ENCODE measurements at places on chromosomes 6 and 20. TPM values are rescaled to one million over a fixed set of nuclear protein-coding genes. Genes with fewer than 3 reads are reported as not detected.
A peak's percentile ranks its signal among the peaks of the same experiment; 100 is the strongest.

GRCh38 chr6:52317211-52317610 is 32.7 kb upstream of the MCM3 start:
- no peak for DNase-seq

DNA sequence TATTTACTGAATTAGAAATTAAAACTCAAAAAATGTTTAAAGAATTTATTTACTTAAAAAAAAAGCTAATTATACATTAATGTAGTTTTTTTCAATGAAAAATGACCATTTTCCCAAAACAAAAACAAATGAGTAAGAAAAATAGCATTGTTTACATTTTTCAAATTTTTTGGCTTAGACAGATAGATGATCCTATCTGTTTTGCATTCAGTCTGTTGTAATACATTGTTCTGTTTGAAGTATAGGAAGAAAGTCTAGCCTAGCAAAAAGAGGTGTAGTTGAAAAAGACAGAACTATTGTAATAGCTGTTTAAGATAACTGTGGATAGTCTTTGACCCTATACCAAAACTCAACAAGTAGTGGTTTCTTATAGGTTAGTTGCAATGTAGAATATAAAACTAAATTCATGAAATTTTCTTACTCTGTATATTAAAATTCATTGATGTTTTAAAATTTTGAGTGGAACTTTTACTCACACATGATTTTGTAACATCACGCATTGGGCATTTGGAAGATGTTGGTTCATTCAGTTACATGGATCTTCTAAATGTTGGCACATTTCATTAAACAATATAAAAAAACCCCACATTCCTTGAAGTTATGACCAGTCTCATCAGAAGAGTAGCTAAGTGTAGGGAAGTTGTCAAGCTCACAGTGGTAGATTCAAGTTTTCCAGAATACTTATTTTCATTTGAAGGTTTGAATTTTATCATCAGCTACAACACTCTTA is 62.0 kb downstream of the KCNS1 start:
- DNase-seq, result no peak

- no peak for DNase-seq
These were observed 9.7 kb downstream of the TIAM2 start for GRCh38 chr6:155004576-155005372.

DNA sequence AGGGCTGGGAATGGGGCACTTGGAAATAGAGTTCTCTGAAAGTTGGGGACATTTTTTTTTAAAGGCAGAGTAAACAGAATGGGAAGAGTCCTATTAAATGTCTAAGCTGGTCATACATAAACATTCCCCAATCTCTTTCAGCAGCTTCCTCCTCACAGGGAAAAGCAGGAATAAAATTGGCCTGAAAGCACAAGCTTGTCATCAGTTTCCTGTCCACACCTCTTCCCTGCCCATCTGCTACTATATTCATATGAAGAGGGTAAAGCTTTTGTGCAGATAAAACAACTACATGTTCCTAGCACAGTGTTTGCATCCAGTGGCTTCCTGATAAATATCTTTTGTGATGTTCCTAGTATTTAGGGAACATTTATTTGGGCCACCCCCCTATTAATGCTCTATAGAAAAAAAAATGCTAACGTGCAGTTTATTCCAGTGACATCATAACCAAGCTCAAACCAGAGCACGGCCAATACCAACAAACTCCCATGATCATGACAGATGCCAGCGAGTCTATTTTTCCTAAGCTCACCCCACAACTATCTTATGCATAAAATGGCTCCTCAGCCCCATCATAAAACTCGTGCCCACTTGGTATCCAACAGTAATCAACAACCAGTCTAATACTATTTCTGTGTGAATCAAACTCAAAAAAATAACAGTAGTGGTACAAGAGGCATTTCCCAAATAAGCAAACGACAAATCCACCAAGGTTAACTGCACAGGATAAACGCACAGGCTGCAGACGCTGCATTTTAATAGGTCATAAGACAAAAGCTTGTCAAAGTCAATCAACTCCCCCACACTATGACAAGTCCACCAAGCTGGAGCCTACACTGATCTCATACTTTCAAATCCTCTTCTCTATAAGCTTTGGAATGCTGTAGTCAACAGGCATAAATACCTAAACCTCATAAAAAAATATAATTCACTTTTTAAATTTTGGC is 95.3 kb downstream of the EPB41L2 start:
- DNase-seq, result no peak

ZFAND3 gene
- total RNA-seq, result 29.1 TPM

- no peak for DNase-seq
These were observed 83.8 kb downstream of the RNASET2 start for GRCh38 chr6:166872531-166873009.

PRL gene
- total RNA-seq, result not detected

HCRTR2 gene
- not detected for total RNA-seq

GRCh38 chr6:88910922-88911778 is 52.3 kb downstream of the RNGTT start:
- DNase-seq, result no peak

GRCh38 chr6:144953552-144954240 is 668.6 kb downstream of the UTRN start:
- DNase-seq, result no peak

DNA sequence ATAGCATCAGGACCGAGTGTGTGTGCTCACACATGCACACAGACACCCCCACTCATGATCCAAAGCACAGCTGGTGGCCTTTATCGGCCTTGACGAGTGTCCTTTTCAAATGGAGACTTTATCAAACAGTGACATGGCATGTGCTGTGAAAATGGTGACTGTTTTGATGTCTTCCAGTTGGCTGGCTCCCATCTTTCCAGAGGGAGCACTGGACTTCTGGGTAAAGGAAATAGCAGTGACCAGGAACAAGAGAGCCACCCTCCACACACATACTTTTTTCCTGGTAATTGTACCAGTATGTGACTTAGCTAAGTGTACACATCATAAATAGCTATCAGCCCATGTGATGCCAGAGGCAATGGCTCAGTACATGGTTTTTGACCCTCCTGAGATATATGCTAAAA is 52.7 kb downstream of the ZDHHC14 start:
- no peak for DNase-seq

DNA sequence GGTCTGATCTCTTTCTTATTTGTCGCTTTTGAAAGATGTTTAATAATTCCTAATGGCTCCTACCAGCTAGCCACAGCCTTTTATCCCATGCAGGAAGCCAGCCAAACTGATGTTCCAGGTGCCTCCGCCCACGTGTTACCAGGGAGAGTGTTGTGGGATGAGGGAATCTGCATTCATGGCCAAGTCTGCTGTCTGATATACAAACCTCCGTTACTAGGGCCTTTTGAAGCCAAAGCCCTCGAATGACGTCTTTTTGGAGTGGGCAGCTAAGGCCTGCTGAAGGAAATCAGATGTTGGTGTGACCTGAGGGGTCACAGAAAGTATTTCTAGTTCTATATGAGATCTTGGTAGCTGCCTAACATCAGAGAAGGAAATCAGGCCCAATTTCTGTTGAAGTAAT is 21.3 kb downstream of the STK35 start:
- DNase-seq, result no peak

- DNase-seq, result no peak
These were observed 8.7 kb downstream of the RNF24 start for GRCh38 chr20:4006640-4007039.

GRCh38 chr6:35426074-35426473 is 26.1 kb upstream of the FANCE start:
- no peak for DNase-seq

DNA sequence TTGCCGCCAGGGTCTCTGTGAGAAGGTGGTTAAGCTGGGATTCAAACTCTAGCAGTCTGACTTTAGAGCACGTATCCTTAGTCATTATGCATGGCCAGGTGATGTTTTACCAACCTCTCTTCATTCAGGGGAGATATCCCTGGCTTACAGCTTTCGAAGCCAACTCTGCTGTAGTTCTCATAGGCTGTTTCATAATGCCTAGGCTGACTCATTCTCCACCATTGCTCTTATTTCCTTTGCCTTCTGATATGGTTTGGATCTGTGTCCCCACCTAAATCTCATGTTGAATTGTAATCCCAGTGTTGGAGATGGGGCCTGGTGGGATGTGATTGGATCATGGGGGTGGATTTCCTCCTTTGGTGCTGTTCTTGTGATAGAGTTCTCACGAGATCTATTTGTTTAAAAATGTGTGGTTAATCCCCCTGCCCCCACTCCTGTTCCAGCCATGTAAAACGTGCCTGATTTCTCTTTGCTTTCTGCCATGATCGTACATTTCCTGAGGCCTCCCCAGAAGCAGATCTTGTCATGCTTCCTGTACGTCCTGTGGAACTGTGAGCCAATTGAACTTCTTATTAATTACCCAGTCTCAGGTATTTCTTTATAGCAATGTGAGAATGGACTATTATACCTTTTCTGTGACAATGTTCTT is 94.6 kb upstream of the MAN1A1 start:
- DNase-seq, result no peak

DNA sequence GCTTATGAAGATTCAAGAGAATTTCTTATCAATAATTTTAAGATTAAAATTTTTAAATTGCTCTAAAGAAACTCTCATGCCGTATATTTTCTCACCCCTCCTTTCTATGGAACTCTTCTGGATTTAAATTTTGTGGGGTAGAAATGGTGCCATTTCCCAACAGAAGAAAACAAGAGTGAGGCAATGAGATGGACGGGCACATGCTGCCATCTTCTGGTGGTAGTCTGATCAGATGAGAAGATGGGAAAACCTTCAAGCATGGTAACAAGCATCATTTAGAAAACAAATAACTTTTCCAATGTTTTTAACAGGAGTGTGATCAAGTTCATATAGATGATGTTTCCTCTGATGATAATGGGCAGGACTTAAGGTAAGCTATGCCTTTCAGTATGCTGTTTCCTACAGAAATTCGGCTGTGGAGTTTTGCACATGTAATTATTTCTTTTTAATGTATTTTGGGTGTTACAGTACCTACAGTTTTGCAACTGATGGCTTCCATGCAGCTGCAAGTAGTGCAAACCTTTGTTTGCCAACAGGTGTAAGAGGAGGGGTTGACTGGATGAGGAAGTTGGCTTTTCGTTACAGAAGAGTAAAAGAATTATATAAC is 271.4 kb downstream of the EYA4 start:
- no peak for DNase-seq

GRCh38 chr6:151436802-151437201 is 15.1 kb downstream of the RMND1 start:
- DNase-seq, result no peak

MACROD2 gene
- total RNA-seq, result not detected

SEL1L2 gene
- not detected for total RNA-seq

DNAH8 gene
- 0.20 TPM for total RNA-seq

GRCh38 chr20:47066484-47067270 is 172.0 kb downstream of the EYA2 start:
- DNase-seq, result no peak

MRPL14 gene
- 48.5 TPM for total RNA-seq

DNA sequence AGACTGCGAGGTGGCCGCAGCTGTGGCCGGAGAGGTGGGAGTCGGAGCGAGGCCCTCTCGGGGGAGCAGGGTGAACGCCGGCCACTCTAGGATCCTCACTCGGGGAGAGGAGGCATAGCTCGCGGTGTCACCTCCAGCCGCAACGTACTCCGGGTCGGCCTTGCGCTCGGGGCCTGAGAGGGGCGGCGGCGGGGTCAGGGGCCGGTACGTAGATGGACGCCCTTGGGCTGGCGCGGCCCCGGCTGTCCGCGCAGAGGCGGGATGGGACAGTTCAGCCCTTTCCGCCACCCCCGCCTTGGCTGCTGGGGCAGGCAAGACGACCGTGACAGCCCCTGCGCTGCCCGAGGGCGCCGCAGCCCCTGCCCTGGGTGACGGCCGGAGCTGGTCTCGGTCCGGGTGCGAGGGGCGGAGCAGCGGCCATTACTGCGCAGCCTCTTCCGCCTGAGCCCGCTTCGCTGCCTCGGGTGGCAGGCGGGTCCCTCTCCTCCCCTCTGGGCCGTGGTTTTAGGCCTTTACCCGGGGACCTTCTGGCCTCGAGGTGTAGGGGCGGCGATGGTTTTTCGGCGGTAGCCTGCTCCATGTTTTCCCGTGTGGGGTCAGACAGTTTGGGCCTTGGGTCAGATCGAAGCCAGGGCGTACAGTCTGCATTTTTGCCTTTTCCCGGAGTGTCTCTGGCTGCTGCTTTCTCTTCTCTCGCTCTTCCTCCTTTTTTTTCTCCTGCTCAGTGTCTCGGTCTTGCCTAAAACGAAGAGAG is 405 bp downstream of the RNF146 start:
- peak; percentile 68 for DNase-seq
